ENCODE measurements at places on chromosomes 2 and 18. TPM values are rescaled to one million over a fixed set of nuclear protein-coding genes. Genes with fewer than 3 reads are reported as not detected.

- DNase-seq, result no peak
Observed at GRCh38 chr2:100397976-100398375, 19.5 kb downstream of the CHST10 start.

DNA sequence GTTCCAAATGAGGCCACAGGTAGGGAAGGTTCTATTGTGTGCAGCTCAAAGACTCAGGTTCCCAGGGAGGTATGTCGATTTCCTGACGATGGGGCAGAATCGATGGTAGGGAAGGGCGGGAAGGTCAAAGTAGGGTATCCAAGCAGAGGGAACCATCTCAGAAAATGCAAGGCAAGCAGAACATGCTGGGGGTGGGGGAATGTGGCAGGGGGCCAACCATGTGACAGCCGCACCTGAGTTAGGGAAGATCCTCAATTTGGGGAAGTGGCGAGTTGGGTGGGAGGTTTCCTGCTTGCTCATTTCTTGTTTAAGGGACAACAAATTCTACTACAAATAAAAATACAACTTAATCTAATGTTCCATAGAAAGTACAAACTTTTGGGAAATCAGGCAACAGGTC is 21.7 kb upstream of the GRP start:
- no peak for DNase-seq

DNA sequence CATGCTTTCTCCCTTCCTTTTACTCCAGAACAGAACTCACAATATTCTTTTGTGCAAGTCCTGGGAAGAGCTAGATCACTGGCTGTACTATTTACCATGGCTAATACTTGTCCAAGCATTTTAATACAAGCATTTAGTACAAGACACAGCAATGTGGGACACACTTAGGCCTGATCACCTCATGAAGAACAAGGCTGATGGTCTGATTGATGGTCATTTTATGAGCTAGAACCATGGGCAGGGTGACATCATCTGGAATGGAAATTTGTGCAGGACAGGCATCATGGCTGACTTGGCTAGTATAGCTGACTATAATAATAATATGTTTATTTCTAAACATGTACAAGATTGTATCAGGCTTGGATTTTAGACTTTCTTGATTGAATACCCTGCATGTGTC is 374.2 kb upstream of the HNMT start:
- DNase-seq, result no peak

DNA sequence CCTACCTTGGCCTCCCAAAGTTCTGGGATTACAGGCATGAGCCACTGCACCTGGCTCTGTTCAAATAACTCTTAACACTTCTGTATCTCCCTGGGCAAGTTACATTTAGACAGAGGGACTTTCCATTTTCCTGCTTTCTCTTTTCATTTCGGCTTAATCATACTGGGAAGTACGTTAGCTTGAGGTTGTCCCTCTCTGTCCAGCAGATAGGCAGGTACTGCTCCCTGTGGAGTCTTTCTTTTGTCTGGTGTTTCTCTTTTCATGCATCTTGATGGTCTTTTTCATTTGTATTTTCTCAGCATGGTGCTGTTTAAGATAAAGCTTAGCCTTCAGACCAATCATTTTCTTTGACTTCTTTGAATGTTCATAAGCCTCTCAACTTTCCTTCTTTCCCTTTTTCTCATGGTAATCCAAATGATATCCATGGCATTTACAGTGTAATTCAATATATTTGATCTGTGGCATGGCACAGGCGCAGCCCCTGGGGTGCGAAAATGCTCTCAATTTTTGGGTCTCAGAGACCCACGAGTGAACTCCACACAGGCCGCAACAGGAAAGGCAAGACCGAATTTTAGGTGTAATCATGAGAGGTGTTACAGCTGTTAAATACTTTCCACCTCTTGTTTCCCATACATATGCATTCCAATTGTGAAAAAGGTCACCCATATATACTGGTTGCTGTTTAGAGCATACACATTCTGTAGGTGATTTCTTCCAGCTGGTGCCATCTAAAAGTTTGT is 99.9 kb upstream of the MYO3B start:
- no peak for DNase-seq

DNA sequence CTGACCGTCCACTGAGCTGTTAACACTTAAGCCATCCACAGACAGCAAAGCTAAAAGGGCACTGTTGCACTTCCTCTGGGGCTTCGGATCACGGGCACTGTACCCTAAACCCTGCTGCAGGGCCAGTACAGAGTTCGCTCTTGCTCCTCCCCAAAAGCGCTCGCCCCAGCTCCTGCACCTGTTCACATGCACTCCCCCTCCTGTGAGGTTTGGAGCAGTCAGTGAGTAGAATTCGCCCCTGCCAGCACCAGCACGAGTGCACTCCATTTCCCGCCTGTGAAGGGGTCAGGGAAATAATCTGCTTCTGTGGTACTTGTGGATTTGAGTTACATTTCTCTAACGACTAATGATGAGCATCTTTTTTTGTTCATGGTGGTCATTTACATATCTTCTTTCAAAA is 158.8 kb downstream of the PTPRM start:
- no peak for DNase-seq

DNA sequence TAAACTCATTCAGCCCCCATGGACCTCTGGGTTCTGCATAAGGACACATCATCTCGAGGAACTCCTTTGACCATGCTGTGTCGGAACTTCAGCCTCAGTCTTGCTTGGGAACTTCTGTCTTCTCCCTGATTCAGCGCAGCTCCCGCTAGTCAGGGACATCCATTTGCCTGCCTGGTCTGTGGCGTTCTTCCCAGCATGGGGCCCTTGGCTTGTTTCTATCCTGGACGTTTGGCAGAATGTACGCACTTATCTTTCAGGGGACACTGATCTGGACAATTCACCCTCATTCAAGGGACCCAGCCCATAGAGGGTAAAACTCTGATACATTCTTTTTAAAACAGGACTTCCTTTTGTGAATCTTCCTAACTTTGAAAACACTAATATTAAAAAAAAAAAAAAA is 75.8 kb upstream of the WIPF1 start:
- no peak for DNase-seq

DNA sequence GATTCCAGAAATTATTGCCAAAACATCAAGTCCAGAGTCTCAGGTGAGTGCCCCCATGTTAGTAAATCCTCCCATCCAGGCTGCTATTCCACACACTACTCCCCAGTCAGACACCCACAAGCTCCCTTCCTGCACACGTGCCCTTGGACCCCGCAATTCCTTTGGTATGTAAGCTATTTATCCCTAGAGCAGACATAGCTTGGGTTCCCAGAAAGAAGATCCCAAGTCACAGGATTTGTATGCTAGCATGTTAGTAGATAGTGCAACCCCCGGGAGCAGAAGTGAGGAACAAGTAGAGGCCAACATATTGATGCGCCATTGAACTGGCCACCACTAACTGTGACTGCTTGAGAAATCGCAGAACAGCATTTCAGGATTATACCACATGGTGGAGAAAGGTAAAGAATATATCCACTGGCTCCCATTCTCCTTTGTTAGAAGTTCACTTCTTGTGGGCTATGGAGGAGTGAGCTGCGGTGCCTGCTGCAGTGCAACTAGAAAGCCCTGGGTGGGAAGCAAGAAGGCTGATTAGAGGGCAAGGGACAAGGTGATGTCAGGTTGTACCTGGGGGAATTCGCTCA is 137.5 kb upstream of the CHAC2 start:
- no peak for DNase-seq

DNA sequence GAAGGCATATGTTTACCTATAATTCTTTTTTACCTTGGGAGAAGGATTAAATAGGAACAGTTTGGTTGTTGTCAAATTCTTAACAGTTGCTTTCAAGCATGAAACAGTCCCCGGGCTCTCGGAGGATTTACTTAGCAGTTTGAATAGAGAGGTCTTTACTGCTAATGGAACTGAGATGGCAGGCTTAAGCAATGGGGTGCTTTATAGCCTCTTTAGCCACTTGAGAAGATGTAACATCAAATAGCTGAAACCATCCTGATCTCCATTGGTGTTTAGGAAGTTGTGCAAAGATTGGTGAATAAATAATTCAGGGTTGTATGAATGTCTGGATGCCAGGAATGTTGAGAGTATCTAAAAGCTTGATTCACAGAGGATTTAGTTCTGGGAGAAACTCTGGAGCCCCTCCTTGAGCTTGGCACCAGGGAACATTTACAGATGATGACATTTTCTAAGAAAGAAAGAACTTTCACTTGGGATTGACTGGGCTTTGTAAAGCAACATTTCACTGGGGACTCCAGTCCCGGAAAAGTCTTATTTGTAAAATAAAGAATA is 51.9 kb downstream of the PTPRM start:
- no peak for DNase-seq

Gene DOCK10
- 15.8 TPM for total RNA-seq

All from lower leg skin (tissue), 4 donors.